ENCODE measurements at places on chromosomes 2 and 18. TPM values are rescaled to one million over a fixed set of nuclear protein-coding genes. Genes with fewer than 3 reads are reported as not detected.

NPPC gene
- total RNA-seq, result 0.82 TPM

DNA sequence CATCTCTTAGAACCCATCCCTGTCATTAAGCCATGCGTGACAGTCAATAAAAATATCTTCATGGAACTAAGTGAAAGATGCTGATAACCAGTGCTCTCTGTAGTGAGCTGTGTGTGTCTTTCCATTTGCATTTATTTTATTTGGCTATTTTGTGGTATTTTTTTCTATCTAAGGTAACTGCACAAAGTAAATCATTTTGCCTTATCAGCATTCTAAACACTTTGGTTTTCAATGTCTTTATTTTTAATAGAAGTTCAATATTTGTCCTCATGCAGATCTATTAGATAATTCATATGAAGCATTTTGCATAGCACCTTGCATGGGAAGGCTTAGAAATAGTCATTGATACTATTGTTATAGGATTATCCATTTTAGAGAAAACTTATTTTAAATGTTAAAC lies 163.6 kb upstream of the TANK start:
- no peak for DNase-seq

DNA sequence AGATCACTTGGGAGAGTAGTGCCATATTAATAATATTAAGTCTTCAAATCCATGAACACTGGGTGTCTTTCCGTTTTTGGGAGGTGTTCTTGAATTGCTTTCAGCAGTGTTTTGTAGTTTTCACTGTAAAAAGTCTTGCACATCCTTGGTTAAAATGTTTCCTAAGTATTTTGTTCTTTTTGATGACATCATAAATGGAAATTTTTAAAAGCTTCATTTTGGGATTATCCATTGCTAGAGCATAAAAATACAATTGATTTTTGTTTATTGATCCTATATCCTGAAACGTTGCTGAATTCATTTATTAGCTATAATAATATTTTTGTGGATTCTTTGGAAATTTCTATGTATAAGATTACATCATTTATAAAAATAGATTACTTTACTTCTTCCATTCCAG lies 96.8 kb downstream of the ARHGEF4 start:
- no peak for DNase-seq

GRCh38 chr2:159362816-159363251 lies 76.3 kb upstream of the WDSUB1 start:
- peak; percentile 91 for DNase-seq

DNA sequence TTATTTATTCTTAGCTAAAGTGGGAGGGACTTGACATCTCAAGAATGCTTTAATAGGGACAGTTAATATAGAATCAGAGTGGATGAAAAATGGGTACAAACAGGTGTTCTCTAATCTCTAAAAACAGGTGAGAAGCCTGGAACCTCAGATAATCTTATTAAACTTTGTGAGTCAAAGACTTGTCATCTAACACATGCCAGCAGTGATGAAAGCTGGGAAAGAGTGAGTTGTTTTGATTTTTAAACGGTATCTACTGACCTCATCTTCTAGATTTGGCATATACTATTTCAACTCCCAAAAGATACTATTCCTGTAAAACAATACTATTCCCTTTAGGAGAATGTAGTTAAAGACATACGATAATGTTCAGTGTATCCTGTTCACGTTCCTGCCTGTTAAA lies 103.4 kb downstream of the CCDC141 start:
- DNase-seq, result no peak

DNA sequence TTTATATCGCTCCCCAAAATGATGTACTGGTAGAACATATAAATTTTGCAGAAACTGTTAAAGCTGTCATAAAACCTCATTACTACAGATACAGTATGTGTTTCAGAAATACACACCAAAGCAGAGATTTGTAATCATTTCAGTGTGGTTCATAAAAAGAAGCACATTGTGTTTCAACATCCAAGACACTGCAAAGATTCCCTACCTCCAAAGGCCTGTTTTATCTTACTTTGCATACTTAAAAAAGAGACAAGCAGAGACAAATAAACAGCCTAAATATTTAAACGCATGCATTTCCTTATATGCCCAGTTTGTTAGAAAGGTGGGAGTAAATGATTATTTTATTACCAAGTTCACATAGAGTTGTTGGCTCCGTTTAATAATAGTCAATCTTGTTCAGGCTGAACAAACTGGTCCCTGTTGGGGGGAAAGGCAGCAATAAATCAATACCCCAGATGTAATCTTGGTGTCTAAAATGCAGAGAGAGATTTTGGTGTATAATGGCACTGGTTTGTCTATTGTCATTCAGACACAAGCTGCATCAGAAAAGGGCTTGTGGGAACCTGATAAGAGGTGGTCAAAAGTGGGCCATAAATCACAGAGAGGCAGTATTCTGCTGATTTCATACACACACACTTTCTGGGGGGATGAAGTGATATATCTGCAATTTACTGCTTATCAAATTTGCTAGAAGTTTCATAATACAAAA lies 321.4 kb upstream of the ETAA1 start:
- no peak for DNase-seq

DNA sequence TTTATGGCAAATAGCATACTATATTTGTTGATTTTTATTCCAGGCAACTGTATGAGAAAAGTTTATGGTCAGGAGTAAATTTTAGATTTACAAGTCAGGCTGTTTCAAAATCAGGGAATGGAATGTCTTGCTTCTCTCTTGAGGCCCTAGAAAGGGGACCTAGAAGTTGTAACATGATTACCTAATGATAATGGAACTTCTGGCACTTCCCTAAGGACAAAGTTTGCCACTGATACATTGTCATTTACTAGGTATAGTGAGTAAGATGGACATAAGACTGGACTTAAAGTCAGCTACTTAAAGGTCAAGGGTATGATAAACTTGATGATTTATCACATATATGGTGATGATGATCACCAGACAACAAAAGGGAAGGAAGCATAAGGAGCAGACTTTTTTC lies 103.3 kb upstream of the VRK2 start:
- no peak for DNase-seq

ZC3H6 gene
- total RNA-seq, result 2.5 TPM

PAX8 gene
- 30.2 TPM for total RNA-seq

- no peak for DNase-seq
These were observed 32.3 kb upstream of the NEB start for GRCh38 chr2:151766437-151767153.

Data from glomerular endothelial cell (primary cell).